ENCODE measurements at places on chromosomes 1 and 21.

DNA sequence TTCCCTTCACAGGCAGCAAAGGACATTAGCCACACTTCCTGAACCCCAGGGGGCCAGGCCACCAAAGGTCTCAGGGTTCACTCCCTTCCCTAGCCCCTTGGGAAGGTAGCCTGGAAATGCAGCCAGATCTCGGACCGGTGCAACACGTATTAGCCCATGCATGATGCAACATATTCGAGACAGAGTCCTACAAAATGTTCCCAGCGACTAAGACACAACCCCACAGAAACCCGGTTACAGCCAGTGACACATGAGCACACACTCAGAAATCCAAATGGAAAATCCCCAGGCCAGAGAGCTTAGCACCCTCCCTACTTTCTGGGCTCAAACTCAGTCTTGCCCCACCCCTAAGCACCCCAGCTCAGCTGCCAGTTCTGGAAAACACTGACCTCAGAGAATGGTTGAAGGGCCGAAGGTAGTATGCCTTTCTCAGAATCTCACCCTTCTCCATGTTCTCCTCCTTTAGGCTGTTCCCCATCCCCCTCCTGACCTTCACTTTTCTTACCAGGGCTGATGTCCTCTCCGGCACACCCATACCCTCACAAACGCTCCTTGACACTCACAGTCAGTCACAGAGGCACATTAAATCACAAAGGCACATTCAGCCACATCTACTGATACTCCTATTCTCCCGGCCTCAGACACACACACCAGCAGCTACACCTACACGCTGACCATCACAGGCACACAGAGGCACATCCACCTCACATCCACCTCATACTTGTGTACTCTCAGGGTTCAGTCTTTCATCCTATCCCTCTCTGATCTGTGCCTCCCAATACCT, at the start of gene TSPAN1:
TSPAN1 (plus strand) TSS at position 640 of the 784 bp plus-strand sequence. CDS start 6,021 bp downstream, outside the sequence.
- DNase-seq = no peak

DNA sequence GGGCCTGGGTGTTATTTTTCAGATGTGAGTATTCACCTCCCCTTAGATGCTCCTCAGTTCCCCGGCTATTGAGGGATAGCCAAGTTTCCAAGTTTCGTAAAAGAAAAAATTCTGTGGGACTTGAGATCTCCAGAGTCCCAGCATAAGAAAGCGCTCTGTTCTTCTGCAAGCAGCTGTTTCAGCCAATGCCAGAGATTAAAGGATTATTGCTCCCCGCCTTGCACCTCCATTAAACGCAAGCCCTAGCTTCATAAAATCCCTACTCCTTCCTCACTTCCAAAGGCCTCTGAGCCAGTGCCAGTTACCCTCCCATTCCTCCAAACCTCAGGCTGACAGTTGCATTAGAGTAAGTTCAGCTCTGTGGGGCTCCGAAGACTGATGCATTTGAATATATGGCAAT, 56.4 kb downstream of the CHIA start:
- no peak for DNase-seq

- DNase-seq = no peak
Observed at GRCh38 chr1:33032126-33032869, 4.4 kb downstream of the AK2 start.

DNA sequence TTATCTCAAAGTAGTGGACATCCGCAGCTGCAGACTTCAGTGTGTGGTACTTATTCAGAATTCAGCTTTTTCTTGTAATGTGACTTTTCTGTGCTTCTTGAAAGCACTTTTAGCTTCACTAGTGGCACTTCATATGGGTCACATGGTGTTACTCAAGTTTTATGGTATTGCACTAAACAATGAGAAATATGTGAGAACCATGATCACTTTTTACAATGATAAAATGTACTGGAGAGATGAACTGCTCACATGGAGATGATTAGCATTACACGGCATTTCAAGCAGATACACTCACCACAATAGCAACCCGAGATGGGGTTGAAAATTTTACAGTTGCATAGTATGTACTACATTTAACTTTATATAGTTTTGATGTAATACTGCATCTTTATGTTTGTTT, 40.1 kb upstream of the GPR52 start:
- no peak for DNase-seq

- no peak for DNase-seq
Observed at GRCh38 chr1:37657620-37658412, 23.1 kb upstream of the RSPO1 start.

DNA sequence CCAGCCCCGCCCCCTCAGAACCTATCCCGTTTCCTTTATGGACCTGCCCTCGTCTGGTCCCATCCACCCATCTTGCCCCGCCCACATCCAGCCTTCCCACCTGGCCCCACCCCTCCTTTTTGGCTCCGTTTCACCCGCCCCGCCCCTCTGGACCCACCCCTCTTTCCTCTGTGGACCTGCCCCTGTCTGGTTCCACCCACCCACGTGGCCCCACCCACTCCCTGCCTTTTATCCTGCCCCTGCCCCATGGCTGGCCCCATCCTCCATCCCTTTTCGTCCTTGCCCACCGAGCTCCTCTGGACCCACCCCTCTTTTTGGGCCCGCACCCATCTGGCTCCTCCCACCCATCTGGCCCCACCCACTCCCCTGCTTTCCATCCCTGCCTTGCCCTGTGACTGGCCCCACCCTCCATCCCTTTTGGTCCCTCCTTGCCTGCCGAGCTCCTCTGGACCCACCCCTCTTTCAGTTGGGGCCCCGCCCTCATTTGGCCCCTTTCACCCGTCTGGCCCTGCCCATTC, 177.3 kb downstream of the CAMTA1 start:
- no peak for DNase-seq

DNA sequence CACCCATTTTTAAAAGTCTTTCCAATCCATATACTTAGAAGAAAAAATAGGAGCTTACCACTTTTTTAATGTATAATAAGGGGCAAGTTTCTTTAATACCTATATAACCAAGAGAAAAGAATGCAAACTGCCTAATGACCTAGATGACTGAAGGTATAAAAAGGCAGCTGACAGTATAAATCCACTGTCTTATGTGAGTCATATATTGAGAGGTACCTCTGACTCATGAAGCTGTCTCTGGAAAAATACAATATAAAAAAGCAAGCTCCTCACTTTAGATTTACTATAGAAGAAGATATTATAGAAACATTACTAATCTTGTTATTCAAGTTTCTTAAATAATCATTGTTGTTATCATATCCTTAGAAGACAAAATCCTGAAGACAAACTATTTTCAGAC, 144.2 kb downstream of the VAV3 start:
- no peak for DNase-seq

- DNase-seq = no peak
Observed at GRCh38 chr21:25862596-25862995, 127.8 kb downstream of the GABPA start.

DNA sequence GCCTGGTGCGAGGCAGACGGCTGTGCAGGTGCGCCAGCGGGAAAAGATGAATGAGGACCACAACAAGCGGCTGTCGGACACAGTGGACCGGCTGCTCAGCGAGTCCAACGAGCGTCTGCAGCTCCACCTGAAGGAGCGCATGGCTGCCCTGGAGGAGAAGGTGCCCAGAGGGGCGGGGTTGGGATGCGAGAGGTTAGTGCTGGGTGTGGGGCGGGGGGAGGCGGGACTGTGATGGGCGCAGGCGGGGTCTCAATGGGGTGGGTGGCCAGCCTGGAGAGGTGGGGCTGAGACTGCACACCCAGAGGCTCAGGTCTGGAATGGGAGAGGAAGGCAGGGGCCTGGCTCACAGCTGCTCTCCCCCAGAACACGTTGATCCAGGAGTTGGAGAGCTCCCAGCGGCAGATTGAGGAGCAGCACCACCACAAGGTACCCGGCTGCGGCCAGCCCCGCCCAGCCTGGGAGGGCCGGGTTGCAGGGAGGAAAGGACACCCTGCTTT, 22.3 kb downstream of the PPFIA4 start:
- DNase-seq = no peak

DNA sequence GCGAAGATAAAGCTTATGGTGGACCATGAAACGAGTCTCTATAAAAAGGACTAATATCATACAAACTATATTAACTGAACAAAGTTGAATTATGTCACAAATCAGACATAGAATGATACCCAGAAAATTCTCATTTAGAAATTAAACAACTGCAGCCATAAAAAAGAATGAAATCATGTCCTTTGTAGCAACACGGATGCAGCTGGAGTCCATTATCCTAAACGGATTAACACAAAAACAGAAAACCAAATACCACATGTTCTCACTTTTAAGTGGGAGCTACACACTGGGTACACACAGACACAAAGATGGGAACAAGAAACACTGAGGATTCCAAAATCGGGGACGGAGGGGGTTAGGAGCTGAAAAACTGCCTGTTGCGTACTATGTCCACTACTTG, 11.5 kb downstream of the COP1 start:
- DNase-seq = no peak

DNA sequence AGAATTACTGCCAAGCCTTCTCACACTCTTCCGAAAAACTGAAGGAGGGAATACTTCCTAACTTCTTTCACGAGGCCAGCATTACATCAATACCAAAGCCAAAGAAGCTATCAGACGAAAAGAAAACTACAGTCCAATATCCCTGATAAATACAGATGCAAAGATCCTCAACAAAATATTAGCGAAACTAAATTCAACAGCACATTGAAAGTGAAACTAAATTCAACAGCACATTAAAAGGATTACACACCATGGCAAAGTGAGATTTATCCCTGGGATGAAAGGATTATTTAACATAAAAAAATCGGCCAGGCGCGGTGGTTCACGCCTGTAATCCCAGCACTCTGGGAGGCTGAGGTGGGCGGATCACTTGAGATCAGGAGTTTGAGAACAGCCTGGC, 176.8 kb downstream of the FAF1 start:
- DNase-seq = no peak

DNA sequence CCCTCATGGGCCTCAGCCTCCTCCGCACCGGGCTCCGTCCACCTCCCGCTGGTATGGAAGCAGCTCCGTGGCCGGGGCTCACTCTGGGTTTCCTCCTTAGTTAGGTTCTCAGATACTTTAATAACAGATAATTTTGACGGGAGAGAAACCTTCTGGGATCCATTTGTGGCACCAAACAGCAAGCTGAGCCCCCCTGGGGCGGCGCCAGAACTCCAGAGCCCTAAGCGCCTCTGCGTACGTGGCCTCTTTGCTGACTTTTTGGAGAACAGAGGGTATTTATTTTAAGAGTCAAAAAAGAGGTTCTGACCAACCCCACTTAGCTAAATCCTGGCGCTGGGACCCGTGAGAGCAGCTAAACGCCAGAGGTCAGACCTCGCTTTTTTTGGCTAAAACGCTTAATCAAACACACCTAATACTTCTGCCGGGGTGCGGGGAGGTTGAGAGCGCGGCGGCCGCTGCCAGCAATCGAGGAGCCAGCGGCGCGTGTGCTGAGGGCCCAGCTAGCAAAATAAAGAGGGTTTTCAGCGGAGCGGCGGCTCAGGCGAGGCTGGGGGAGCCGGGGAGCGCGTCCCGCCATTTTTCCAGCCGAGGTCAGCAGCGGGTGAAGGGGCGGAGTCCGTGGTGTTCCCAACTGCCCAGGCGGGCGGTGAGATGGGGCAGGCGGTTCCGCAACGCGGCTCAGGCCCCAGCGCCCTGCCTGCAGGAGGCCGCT, 171.7 kb downstream of the PRDM16 start:
- no peak for DNase-seq

DNA sequence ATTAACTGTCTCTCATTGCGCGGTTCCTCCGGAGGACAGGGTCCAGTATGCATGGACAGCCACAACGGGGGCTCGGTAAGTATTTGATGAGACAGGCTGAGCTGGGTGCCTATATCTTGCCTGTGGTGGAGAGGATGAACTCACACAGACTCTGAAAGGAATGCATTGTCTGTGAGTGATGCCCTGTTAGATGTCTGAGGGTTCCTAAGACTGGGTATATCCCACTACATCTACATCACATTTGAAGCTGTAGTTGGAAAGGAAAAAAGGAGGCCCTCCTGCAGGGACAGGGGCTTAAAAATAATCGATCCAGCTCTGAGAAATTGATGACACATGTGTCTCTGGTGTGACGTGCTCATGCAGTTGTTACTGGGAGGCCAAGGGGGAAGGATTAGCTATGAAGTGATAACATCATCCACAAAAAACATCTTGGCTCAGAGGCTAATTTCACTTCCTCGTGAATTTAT, 1.9 kb downstream of the ADARB1 start:
- no peak for DNase-seq

DNA sequence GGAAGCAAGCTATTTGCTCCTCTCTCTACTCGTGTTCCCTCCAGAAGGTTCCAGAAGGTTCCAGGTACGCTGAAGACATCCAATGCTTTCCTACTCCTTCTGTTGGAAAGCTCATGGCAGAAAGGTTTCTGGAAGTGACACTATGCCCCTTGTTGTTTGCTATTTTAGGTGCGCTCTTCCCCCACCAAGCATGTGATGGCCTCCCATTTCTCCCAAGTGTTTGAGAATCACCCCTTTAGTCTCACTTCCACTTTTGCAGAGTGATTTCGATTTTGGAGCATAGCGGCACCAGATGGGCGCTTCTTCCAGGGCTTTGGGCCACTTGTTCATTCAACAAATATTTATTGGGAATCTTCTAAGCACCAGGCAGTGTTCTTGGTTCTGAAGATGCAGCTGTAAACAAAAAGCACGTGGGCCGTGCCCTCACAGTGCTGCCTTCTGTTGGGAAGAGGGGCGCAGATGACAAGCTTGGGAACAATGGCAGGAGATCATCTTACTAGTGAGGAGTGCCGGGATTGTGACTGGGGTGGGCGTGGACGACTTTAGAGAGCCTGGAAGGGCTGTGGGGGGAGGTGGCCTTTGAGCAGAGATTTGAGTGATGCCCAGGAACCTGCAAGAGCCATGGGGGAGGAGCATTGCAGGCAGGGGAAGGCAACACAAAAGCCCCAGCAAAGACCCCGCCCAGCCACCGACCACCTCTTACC, 43.0 kb upstream of the TARDBP start:
- DNase-seq = no peak

DNA sequence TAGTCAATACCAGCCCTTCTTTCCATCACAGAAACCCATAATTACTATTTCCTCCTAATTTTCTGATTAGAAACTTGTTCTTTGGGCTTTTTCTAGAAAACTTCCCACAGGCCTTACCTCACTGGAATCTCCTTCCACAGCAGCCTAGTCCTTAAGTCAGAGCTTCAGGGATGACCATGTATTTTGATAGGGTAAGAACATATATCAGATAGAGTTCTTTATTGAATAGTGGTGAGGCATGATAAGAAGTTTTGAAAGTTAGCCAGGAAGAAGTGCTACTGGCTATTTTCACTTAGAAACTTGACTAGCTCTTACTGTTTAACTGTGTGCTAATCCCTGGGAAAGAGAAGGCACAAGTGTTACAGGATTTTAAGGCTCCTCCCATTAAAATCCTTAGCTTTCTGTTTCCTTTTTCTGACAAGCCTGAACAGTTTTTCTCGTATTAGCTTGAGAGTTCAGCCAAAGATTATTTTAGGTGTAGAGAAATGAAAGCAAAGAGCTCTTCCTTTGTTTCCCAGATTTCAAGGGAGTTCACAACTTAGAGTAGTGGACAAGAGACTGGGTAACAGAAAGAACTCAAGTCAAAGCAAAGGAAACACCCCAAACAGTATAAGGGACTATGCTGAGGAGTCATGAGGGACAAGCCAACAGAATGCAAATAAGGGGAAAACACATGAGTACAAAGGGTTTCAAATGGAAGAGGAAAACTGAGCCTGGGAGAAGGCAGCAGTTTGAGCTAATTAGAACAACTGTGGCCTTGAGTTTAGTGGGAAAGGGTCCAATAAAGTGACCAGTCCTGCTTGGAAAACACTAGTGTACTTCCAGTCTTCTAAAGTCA, 37.2 kb upstream of the AIM2 start:
- DNase-seq = no peak

GRCh38 chr1:172480431-172480830, 36.6 kb upstream of the PIGC start:
- DNase-seq = no peak
